ENCODE measurements at places on chromosomes 6 and 20.

DNA sequence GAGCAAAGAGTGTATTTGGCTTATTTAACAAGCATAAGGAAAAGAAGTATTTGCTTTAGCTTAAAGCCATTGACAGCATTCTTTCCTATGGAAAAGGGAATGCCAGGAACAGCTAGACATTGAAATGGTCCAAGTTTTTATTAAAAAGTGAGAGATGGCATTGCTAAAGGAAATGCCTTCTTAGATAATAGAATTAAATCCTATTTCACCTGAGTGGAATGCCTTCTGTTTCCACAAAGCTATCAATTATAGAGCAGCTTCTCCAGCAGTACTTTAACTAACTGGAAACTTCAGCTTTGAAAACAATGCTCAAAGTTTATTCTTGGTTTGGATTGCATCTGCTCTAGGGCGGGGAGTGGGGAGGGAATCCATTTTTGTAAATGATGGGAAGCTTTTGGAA, 85.1 kb upstream of the CNKSR3 start:
- DNase-seq: no peak

DNA sequence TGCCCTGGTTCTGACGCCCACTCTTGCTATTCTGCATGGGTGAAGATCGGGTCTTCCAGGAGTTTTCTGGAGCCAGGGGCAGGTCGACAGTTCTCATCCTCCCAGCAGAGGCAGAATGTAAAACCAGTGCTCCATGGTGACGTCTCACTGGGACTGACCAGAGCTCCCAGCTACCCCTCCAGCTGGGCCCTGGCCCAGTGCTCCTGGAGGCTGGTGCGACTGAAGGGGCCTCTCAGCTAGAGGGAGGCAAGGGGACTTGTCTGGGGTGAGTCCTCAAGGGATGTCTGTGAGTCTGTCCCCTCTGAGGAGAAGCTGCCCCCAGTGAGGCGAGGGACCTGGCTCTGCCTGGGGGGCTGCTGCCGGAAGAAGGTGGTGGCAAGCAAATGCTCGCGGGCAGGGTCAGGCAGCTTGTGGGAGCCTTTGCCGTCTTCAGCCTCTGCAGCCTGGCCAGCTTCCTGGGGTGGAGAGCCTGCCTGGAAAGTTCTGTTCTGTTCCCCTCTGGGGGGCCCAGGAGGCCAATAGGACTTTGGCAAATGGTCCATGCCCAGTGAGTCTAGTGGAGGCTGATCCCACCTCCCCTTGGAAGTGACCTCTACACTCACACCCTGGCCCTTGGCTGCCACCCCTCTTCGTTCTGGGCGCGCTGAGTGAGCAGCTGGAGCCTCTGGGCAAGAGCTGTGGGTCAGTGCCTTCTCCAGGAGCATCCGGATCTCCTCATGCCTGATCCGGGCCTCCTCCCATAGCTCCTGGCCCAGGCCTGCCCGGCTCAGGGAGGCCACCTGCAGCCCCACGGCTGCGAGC, 47.5 kb downstream of the KIAA1755 start:
- DNase-seq: no peak

- no peak for DNase-seq
These were observed 53.4 kb downstream of the HIVEP1 start for GRCh38 chr6:12065321-12066140.

- no peak for DNase-seq
These were observed 176.9 kb upstream of the ID4 start for GRCh38 chr6:19660123-19660910.

DNA sequence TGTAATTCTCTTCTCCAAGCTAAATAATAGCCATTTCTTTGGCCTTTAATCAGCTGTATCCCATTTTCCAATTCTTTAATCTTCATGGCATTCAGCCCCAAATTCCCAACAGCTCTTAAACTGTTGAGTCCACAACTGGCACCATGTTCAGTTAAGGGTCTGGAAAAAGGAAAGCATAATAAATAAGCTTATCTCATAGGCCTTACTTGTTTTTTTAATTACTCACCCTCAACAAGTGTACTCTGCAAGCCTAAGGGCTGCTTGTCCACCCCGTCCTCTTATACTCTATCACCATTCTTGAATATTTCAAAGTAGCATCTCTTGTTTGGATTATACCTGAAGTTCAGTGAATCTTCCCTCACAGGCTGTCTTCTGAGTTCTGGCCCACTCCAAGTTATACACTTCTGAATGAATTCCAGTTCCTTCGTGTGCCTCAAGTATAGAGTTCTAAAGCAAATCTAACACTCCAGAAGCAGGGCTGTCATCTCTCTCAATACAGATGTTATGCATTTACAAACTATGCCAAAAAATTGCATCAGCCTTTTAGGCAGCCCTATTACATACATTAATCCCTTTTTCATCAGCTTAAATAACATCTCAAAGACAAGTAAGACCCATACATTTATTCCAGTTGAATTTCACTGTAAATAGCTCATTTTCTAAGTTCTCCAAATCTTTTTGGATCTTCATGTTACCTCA, 98.7 kb downstream of the COL21A1 start:
- no peak for DNase-seq

- no peak for DNase-seq
These were observed 126.5 kb upstream of the RIPOR2 start for GRCh38 chr6:25062070-25062811.

DNA sequence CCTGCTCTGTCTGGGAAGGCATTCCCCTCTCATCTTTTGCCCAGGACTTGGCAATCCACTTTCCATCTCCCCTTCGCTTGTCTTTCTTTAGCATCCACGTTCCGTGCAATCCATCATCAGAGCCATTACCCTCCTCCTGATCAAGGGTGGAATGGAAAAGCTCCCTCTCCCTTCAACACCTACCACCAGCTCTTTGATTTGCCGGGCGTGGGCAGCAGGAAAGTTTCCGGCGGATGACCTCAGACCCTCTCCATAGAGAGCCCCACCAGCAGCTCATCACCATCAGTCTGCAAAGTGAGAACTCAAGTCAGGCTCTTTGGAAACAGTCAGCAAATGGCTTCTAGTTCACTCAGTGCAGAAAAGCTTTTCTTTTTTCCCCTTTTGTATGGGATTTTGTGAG, 76.2 kb downstream of the TSHZ2 start:
- DNase-seq: no peak

GRCh38 chr20:51831866-51832265, 29.5 kb upstream of the SALL4 start:
- no peak for DNase-seq

DNA sequence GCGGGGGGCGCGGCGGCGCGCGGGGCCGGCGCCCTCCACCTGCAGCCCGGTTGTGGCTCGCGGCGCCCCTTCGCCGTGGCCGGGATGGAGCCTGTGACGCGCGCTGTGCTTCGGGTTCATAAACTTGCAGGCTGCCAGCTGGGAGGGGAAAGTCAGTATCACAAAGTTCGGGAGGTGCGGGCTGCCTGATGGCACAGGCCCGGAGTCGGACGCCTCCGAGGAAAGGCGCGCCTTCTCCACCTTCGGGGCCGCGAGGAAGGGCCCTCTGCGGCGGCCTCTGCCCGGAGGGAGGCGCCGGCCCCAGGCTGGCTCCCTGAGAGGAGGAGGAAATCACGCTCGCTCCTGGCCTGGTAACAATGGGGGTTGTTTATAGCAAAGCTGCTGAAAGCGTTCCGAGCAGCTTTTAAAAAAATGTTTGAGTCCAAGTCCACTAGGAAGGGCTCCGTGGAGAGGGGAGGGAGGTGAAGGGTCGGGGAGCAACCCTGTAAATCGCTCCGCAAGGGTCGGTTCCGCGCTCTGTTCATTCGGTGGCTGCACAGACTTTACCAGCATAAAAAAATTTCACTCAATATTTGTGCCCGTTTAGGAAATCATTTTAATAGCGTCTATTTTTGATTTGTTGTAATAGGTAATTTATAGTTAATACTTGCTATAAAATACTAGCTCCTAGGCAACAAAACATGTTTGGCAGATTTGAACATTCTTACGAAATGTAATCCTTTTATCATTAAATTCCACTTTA, 1.0 kb downstream of the AFDN start:
- peak; percentile 27 for DNase-seq

GRCh38 chr6:40532349-40533000, 54.7 kb downstream of the LRFN2 start:
- DNase-seq: no peak

- DNase-seq: no peak
These were observed 8.6 kb upstream of the TUBB2B start for GRCh38 chr6:3236005-3236404.

- no peak for DNase-seq
These were observed 22.8 kb upstream of the PCMTD2 start for GRCh38 chr20:64232794-64233193.

- DNase-seq: no peak
These were observed 39.6 kb downstream of the ELMO2 start for GRCh38 chr20:46366826-46367225.

DNA sequence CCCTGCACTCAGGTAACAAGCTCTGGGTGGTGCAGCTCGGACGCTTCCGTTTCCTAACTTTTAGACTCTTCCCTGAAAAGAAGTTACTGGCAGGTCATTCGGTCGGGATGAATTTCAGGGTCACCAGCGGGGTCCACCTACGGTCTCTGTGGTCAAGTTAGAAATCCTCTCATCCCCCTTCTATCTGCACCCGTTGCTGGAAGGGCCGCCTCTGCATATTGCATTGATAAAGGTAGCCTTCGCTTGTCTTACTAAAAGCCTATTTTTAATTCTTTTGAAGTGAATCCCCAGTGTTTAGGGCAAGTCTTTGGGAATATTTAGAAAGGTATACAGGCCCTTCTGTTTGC, 47.3 kb downstream of the LRRN4 start:
- no peak for DNase-seq

DNA sequence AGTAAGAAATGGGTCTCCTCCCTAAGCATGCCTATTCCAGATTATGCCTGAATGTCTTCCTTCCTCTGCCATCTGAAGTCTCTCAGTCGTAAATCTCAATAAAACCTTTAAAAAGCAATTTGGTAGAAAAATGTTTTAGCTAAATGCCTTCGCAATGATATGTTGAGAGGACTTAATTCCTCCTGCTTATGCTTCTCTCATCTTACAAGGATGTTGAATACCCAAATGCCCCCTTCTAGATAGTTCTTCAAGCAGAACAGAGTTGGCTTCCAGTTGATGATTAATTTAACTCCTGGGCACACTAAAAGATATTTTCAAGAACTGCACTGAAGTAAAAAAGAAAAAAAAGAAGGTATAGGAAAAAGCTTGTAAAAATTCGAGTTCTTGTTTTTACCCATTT, 275.0 kb upstream of the SPTLC3 start:
- no peak for DNase-seq

- DNase-seq: no peak
These were observed 377.7 kb downstream of the PLCB1 start for GRCh38 chr20:8509809-8510208.

GRCh38 chr6:63272397-63272796, 47.4 kb downstream of the LGSN start:
- no peak for DNase-seq
